Stimulated activated naive CD4-positive, alpha-beta T cell (primary cell): ENCODE measurements at places on chromosomes 16 and 17.

DNA sequence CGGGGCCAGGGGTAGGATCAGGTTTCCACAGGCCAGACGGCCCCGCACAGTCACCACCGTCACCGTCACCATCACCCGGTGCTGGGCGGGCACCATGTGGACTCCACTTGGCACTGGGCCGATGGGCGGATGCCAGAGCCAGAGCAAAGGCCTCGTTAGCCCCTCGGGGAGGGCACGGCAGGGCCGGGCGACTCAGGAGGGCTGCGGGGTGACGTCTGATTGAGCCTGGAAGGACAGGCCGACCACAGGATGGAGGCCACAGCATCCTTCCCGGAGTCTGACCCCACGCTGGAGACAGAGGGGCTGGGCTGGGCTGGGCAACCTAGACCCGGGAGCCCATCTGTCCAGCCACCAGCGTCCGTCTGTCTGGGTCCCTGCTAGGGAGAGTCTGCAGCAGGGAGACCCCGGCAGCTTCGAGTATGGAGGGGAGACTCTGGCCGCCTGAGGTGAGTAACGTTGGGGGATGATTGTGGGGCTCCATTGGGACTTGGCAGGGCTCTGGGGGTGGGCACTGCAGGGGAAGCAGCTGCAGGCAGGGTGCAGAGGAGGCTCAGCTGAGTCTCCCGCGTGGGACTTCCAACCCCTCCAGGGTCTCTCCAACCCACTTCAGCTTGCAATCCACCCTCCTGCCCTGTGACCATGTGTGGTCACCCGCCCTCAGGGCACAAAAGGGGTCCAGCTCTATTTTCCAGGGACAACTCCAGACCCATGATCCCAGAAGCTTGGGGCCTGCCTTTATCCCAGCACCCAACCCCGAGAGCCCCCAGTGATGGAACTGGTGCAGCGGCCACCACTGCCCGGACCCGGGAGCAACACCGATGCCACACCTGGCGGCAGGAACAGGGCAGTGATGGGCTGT lies 22.6 kb downstream of the SLC25A10 start:
- no peak for DNase-seq

DNA sequence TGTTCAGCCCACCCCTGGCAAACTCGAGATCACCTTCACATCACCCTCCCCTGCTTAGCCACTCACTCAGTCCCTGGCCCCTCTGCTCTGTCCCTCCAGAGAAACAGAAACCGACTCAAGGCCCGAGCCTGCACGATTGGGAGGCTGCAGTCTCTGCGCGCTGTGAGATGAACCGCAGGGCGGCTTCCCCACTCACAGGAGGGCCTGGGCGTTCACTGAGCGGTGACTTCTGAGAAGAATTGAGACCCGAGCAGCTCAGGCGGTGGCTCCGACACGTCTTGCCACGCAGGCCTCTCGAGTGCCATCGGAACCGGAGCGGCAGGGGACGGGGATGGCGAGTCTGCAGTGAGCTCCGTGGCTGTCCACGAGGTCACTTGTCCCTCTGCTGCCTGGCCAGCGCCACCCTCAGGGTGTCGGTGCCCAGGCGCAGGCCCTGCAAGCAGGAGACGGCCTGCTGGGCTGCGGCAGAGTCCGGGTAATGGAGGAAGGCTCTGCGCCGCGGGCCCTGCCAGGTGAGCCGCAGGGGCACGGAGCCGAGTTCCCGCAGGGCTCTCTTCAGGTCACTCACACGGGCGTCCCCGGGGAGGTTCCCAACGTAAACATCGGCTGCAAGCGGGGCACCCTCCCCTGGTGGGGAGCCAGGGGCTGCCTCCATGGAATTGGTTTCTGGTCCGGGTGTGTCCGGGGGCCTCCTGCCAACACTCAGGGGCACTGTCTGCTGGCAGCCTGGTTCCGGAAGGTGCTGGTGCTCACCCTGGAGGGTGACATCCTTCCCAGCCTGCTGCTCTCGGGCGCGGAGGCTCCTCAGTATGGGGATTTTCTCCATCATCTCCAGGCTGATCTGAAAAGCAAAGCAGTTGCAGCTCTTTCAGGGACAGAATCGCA lies 21.6 kb downstream of the FOXF1 start:
- DNase-seq: no peak

GRCh38 chr16:47612711-47613110 lies 151.6 kb downstream of the PHKB start:
- no peak for DNase-seq

DNA sequence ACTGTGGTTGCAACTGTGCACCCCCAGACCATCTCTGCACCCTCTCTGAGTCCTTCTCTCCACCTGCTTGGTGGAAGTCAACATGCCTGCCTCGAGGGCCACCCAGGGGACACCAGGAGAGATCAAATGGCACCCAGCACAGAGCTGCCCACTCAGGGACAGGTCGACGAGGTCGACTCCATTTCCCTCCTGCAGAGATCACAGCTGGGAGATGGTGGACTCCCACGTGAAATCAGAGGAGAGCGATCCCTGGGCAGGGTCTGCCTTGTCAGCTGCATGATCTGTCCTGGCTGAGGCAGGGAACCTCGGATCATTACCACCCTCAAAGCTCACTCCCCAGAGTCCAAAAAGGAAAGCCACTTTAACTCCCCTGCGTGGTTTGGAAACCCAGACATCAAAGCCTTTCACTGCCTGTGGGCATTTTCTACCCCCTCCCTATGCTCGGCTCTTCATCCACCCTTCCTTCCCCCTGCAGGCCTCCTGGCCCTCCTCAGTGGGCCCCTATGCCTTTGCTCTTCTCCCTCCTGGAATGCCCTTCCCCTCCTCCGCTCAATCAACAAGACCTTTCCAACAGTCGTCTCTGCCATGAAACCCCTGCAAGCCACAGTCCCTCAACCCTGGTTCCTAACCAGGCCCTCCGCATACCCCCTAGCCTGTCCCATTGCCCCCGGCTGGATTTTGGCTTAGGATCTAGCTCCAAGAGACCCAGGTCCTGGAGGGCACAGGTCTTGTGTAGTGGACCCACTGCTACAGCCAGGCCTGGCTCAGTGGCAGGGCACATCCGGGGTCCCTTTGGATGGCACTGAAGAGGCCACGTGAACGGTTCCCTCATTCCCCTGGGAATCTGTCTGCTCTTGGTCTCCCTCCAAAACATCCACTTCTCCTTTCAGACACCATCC lies 103.8 kb upstream of the RPL38 start:
- DNase-seq: no peak

DNA sequence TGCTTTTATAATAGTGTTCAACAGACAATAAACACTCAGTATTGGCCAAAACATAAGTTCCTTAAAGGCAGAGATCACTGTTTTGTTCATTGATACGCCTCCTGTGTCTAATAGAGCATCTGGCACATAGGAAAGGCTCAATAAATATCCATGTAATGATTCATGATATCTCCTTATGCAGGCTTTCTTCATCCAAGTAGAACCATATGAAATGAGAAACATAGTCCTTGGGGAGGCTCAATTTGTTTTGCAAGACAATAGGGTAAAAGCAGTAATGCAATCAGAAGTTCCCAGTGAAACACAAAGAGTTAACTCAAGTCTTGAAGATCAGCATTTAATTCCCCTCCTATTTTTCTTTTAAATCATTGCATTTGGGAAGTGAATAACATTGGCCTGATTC lies 16.4 kb downstream of the CDH8 start:
- no peak for DNase-seq
